ENCODE measurements at places on chromosomes 2 and 18.

GRCh38 chr2:133438848-133439564 lies 129.3 kb downstream of the NCKAP5 start:
- peak; percentile 61 for DNase-seq

DNA sequence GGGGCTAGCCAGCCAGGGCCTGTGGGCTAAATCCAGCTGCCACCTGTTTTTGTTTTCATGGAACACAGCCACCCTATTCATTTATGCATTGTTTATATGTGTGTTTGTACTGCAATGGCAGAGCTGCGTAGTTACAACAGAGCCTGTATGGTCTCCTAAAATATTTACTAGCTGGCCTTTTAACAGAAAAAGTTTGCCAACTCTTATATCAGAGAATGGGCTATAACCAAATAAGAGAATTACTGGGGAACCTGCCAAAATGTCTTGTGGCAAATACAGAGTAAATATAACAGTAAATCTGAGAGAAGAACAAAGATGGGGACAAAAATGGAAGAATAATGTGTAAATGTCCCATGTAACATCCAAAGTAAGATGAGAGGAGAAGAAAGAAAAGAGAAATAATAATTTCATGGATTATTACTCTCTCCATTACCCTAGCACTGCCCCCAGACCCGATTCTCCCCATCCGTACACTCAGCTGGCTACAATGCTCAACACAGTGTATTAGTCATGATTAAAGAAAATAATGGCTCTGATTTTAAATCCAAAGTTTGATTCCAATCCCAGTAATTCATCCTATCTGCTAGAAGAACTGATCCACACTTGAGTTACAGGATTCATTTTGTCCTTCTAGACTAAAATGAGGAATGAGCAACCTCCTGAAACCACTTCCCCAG lies 249.3 kb downstream of the LRATD1 start:
- no peak for DNase-seq

- DNase-seq: no peak
Observed at GRCh38 chr2:237184192-237184918, 98.7 kb downstream of the COPS8 start.

DNA sequence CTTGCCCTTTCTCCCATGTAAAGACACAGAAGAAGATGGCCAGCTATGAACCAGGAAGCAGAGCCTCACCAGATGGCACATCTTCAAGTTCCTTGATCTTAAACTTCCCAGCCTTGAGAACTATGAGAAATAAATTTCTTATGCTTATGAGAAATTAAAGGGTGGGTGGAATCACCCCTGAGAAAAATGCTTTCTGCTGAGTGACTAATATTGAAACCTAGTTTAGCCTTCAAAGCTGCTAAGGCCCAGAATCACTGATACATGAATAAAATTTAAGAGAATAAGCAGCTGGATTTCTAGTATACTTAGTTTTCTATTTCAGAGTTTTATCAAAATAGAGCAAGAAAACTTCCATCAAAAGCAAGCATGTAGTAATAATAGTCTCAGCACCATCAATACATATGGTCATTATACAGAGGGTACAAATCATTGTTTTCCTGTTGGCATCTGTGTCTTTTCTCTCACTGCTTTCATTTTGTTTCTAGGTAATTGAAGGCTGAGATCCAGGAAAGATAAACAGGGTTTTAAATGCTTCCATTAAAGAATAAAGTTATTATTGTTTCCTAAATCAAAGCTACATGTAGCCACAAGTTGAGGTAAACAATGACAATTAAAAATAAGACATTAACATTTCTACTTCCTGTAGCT lies 53.3 kb upstream of the COL5A2 start:
- no peak for DNase-seq

GRCh38 chr18:75211626-75211952 lies 992 bp downstream of the TSHZ1 start:
- no peak for DNase-seq

Data from NCI-H1092 treated with DMSO at 0.1 percent for 48 hours (cell line).